ENCODE measurements at places on chromosomes 6 and 20. TPM values are rescaled to one million over a fixed set of nuclear protein-coding genes. Genes with fewer than 3 reads are reported as not detected.

Gene RBPJL
- total RNA-seq = not detected

Gene BTN1A1
- not detected for total RNA-seq

GRCh38 chr6:91744566-91744965 is 1157.7 kb upstream of the MAP3K7 start:
- no peak for DNase-seq

GRCh38 chr20:60628749-60629148 is 623.3 kb upstream of the CDH4 start:
- DNase-seq = no peak

DNA sequence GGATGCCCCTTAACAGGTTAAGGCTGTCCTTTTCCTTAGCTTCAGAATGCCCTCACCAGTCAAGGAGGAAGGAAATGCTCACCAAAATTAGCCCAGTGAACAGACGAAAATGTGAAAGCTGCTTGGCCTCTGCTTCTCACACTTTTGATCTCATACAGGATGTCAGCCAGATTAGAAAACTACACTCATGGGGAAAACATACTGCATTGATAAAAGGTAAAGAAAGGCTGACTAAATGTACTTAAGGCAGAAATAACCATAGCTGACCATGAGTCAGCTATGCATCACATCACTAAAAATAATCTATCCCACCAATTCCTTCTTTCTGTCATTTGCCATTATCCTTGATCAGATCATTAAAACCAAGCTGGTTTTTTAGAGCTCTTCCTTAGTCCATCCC is 198.4 kb upstream of the TENT5A start:
- DNase-seq = no peak

DNA sequence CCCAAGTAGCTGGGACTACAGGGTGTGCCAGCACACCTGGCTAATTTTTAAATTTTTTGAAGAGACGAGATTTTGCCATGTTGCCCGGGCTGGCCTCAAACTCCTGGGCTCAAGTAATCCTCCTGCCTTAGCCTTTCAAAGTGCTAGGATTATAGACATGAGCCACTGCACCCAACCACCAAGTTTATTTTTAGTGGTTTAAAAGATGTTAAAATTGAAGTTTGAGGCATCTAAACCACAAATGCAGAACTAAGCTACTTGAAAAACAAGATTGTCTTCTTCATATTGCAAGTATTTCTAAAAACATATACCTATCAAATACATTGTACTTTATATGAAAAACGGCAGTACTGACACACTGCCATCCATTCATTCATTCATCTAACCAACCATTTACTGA is 31.6 kb downstream of the WASF1 start:
- DNase-seq = no peak

GRCh38 chr6:91659891-91660290 is 1073.0 kb upstream of the MAP3K7 start:
- no peak for DNase-seq

- DNase-seq = no peak
Measured at GRCh38 chr20:1394686-1395085, 1.8 kb upstream of the FKBP1A start.

GRCh38 chr6:29011276-29011734 is 6.2 kb upstream of the ZNF311 start:
- no peak for DNase-seq

All from left ventricle myocardium inferior (tissue), 1 donor.